Activated T-helper 1 cell treated with anti-CD3 and anti-CD28 coated beads, Interleukin-2, amount 50 U/mL, for 16 hours (primary cell): ENCODE measurements at places on chromosomes 3 and 15.

- no peak for DNase-seq
These were observed 97.8 kb downstream of the IGSF11 start for GRCh38 chr3:118936811-118937210.

GRCh38 chr3:172042136-172042662 lies 2.8 kb downstream of the FNDC3B start:
- DNase-seq, result no peak

- no peak for DNase-seq
These were observed 18.0 kb downstream of the ISG20 start for GRCh38 chr15:88656760-88657221.

DNA sequence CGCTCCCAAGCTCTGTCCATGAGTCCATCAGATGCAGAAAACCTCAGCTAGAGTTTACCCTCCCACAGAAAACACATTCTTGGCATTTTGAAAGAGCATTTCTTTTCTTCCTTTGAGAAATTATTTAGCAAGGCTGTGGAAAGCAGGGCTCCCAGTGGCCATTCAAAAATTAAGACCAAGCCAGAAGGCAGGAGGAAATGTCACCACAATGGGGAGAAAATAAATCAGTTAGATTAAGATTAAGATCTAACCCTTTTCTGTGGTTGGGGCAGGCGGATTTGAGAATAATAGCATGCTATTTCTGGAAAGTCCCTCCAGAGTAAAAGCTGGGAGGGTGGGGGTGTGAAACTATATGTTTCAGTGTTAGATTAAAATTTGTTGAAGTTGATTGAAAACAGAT lies 20.2 kb downstream of the LRIG1 start:
- DNase-seq, result no peak

GRCh38 chr3:44511238-44511566 lies 33.7 kb upstream of the ZNF445 start:
- DNase-seq, result no peak

GRCh38 chr3:134352031-134352671 lies 22.1 kb downstream of the AMOTL2 start:
- no peak for DNase-seq

- DNase-seq, result no peak
These were observed 3.2 kb downstream of the ULK3 start for GRCh38 chr15:74839526-74840395.

- DNase-seq, result no peak
These were observed 14.8 kb upstream of the TMOD3 start for GRCh38 chr15:51814606-51815005.

DNA sequence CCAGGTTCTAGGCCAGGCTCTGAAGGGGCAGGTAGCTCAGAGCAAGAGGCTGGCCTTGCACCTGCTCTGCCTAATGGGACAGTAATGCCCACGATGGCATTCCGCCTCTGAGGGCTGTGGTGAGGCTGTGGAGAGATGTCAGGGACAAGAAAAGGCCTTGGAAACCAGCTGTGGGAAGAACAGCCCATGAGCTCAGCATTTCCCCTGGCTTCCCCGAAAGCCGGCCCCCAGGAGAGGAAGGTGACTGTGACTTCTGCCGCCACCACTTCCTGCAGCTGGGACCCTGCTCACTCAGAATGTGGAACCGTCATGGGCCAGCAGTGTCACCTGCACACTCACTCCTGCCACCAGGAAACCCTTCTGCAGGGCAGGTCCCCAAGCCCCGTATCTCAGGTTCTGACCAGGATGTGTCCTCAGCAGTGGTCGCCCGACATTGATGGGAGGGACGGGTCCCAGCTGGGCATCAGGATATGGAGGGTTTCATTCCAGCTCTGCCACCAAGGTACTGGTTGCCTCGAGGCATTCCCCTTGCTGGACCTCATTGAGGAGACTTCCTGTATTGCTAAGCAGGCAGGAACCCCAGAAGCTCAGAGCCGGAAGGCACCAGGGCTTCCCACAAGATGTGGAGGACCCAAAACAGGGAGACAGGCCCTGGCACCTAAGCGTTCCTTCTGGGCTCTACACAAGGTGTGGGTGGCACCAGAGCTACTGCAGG lies 30.7 kb downstream of the SEMA7A start:
- DNase-seq, result peak; percentile 25

GRCh38 chr15:89398896-89399237 lies 64.2 kb upstream of the POLG start:
- DNase-seq, result no peak

DNA sequence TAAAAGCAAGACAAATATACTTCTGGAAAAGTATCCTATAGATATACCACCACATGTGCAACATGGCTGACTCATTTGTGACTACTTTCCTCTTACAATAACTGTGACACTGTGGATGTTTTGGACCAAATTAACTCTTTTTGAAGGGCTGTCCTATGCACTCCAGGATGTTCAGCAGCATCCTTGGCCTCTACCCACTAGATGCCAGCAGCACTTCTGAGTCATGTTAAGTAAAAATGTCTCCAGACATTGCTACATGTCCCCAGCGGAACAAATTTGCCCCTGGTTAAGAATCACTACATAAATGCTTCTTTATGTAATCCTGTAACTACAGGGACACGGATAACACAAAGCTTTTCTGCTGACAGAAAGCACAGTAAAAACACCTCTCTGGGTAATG lies 32.0 kb downstream of the RUVBL1 start:
- no peak for DNase-seq

DNA sequence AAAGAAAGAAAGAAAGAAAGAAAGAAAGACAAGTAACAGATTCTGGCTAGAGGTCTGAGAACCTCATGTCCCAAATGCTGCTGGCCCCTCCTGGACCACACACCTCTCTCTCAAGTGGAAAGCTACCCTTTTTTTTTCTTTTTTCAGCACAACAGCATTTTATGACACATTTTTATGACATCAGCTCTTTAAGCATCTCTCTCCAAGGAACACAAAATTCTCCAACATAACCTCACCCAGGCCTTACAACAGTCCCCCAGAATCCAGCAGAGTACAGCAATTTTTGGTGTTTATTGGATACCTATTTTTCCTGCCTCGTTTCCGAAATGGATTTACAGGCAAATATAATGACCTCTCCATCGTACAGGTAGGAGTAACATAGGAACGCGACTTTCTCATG lies 11.2 kb upstream of the NTRK3 start:
- DNase-seq, result no peak

- no peak for DNase-seq
These were observed 73.5 kb upstream of the CSPG5 start for GRCh38 chr3:47652142-47652541.

DNA sequence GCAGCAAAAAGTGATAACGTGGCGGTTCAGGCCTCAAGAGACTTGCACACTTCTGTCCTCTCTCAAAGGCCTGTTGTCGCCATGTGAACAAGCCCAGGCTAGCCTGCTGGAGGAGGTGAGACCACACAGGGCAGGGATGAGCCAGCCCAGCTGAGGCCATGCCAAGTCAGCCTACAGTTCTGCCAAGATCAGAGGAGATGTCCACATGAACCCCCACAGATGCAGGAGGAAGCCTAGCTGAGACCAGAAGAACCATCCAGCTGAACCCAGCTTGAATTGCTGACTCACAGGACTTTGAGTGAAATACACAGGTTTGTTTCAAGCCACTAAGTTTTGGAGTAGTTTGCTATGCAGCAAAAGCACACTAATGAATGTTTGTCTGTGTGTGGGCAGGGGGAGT lies 50.3 kb upstream of the SEC13 start:
- no peak for DNase-seq

- DNase-seq, result no peak
These were observed 487.1 kb upstream of the NR2F2 start for GRCh38 chr15:95843241-95843910.

DNA sequence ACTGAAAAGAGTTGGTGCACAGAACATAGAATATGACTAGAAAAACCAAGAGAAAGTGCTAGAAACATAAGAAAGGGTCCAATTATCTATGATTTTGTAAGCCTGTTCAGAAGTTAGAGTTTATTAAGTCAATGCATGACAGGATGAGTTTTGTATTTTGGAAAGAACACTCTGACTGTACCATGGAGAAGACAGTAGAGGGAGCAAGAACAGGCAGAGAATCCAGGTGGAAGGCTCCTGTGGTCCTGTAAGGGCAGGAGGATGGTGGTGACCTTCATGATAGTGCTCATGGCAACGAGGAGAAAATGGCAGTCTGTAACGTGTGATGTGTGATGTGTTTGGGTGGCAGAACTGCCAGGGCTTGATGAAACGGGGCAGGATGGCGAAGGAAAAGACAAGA lies 249.1 kb downstream of the CTNNB1 start:
- no peak for DNase-seq

DNA sequence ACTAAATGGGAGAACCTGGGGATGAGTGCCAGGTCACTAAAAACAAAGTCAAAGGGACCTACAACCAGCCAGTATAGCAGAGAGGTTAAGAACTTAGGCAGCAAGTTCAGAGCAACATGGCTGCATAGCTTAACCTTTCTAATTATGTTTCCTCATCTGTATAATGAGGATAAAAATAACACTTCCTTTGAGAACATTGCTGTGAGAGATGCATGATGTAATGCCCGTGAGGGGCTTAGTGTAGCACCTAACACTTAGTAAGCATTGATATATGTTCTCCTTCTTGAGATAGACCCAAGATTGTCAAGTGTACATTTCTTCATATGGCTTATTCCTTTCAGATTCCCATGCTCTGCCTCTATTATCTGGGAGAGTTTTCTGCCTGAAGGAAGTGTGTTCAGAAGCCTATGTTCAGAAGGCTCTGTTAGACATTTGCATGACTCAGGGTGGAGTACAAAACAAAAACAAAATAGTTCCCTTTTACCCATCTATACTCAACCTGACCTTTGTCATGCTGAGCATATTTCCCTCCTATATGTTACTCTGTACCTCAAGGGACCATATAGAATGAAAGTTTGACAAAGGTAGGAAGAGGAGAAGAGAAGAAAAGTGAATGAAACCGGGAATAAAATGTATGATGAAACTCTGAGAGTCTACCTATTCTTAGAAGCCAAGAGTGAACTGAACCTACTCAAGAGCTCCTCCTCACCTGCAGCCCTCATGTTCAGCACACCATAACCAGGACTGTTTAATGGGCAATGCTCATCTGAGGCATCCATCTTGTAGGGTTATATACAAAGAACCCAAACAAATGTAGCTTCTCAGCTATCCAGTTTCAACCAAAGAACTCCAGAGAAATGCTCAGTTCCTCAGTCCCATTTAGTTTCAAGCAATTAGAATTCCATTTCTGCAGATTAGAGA lies 70.7 kb upstream of the KCNMB2 start:
- DNase-seq, result no peak

GRCh38 chr15:40446144-40446543 lies 5.4 kb downstream of the BAHD1 start:
- no peak for DNase-seq

DNA sequence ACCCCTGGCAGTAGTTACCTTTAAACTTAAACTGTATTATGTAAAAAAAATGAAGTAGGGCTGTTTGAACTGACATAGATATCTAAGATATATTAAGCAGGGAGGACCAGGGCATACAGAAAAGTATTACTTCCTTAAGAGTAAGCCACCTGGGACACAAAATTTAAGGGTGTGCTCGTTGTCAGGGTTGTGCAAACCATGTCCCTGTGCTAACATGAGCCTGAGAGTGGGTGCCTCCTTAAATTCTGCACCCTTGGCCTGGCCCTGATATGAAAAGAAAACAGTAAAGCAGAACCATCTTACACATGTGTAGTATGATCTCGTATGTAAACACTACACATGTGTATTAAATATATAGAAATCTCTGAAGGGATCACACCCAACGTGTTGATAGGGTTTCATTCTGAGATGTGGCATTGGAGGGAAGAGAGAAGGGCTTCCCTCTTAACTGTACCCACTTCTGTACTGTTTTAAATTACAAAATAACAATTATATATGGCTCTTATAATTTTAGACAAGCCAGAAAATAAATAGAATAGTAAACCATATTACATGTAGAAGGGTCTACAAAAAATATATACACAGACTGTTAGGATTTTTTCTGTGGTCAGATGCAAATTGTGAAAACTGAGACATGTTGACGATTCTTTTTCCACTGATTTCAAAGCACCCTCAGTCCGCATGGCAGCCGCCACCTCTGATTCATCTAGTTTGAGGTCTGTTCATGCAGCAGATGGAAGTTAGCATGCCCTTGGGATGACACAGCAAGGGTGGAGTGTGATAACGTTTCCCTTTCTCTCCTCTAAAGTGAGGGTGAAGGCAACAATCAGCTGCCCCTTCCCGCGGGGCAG lies 400.8 kb upstream of the PROK2 start:
- no peak for DNase-seq

DNA sequence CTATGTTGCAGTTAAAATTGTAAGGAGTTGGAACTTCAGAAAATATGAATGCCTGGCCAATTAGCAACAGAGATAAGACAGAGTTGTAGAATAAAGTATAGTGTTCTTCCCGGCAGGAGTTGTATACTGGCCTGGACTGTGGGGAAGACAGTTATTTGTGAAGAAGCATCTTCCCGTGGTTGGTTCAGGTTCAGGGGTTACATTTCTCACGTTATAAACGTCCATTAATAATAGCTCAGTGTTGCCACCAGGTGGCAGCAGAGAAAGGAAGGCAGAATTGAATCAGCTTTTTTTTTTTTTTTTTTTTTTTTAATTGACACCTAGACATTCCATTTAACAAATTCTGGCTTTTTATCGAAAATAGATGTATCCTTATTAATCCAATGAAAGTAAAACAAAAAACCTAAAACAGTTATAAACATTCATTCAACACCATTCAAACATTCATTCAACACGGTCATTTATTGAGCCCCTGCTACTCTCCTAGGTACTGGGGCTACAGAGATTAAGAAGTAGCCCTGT lies 66.4 kb upstream of the NR2E3 start:
- DNase-seq, result peak; percentile 22

DNA sequence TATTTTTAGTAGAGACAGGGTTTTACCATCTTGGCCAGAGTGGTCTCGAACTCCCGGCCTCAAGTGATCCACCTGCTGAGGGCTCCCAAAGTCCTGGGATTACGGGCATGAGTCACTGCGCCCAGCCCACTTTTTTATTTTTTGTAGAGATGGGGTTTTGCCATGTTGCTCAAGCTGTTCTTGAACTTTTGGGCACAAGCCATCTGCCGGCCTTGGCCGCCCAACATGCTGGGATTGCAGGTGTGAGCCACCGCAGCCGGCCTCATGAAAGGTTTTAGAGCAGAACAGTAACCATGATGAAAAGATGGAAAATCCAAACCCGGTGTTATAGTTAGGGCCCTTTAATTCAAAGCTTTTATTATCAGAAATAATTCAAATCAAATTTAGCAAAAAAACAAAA lies 15.6 kb upstream of the MB21D2 start:
- no peak for DNase-seq

DNA sequence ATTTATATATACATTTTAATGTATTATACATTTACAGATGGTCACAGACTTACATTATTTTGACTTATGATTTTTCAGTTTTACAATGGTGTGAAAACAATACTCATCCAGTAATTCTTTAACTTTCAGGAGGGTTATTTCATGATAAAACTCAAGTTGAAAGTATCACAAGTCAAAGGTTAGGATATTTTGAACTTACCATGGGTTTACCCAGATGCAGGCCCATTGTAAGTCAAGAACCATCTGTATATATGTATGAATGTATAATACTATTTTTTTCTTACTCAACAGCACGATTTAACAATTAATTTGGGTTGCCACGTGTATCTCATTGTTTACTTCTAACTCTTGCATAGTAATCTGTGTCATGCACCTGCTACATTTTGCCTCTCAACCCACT lies 1002.0 kb downstream of the OTOL1 start:
- DNase-seq, result no peak

- no peak for DNase-seq
These were observed 3.1 kb upstream of the RPAP1 start for GRCh38 chr15:41546851-41547786.
